ENCODE measurements at places on chromosomes 3 and 15.
A peak's percentile ranks its signal among the peaks of the same experiment; 100 is the strongest.

GRCh38 chr3:54874816-54875556 is 52.9 kb downstream of the LRTM1 start:
- DNase-seq: no peak

DNA sequence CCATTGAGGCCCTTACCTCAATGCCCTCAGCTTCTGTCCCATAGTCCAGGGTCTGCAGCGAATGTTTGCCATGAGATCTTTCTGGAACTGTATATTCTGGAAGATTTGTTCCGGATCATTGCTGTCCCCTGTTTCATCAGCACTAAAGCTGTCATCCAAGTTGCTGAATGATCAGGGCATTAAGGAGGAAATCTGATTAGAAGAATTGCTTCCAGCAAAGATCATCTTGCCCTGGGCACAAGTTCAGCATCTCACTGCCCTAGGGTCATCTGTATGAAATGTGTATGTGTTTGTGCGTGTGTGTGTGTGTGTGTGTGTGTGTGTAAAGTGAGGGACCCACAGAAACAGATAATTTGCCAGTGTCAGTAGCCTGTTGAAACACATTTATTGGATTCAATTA is 1.4 kb downstream of the TMC3 start:
- no peak for DNase-seq

- no peak for DNase-seq
Measured at GRCh38 chr3:136840252-136840651, 21.3 kb downstream of the SLC35G2 start.

GRCh38 chr15:90871139-90871715 is 2.8 kb downstream of the FURIN start:
- peak; percentile 74 for DNase-seq

- no peak for DNase-seq
Measured at GRCh38 chr15:31279221-31280045, 47.2 kb upstream of the KLF13 start.

DNA sequence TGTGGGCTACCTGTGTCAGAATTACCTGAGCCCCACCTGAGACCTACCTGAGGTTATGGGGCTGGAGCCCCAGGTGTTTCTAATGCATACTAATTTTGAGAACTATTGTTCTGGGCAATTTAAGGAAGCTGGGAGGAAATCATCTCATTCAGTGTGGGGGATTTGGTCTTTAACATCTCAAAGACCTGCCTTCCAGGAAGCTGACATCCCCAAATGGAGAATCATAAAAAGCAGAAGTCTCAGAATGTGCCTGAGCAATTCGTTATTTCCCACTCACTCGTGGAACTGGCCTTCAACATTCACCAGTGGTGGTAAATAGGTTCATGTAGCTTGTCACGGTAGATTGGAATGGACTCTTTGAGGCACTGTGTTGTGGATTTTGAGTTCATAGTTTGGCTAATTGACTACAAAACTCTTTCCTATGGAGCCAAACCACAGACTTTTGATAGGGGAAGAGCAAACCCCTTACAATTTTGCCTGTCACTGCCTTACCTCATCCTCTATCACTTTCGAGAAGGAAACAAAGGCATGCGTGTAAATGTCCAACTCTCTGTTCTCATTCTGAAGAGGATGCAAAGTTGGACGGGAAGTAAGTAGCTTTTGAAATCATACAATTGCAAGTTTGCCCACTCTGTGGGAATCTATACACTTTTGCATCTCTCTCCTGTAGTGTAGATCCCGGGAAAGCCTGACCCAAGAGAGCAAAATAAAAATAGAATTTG is 521.0 kb upstream of the MDFIC2 start:
- DNase-seq: peak; percentile 42

DNA sequence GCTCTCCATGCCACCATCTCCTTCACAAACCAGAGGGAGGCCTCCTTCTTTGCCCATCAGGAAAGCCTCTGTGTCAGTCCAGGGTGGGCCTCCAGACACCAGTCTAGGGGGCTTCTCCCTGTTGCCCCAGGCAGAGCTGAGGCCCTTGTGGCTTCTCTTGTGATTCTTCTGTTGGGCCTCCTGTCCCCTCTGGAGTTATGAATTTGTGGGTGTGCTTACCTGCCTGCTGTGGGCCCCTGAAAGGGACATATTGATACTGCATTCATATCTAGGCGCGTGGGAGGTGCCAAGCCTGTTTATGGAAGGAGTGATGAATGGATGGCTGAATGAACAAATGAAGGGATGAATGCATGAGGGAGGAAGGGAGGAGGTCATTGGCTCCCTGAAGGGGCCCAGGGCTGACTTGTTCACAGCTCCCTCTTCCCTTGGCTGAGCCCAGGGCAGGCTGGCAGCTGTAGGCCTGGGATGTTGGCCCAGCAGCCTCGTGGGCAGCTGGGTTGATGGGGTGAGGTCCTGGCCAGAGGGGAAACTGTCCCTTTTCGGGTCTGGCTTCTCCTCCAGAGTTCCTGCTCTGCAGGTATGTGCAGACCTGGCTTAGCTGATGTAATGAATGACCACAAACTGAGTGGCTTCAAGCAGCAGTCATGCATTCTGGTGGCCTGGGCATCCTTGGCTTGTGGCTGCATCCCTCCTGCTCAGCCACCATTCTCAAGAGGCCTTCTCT is 195.4 kb downstream of the GOLGA6L6 start:
- no peak for DNase-seq

DNA sequence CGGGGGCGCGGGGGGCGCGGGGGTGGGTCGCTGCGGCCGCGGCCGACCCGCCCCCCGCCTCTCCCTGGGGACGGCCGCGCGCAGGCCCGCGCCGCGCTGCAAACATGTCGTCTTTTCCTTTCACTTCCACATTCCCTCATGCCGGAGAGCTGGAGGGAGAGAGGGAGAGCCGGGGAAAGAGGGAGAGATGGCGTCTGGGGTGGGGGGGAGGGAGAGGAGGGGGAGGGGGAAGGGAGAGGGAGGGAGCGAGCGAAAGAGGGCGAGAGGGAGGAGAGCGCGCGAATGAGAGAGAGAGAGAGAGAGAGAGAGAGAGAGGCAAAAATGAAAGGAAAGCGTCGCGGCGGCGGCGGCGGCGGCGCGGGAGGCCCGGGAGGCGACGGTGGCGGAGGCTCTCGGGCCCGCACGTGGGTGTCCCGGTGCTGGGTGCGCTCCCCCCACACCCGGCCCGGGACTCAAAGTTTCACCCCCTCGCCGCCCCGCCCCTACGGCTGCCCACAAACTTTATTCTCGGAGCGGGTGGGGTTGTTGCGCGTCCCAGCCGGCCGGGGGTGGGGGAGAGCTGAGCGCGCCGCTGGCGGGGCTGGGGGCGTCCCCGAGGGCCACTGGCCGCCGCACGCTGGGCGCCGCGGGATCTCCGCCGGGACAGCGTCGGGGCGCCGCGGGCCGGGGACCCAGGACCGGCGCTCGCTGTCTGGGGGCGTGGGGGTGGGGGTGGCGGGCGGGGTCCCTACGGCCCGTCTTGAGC is 731 bp downstream of the ZNF710 start:
- DNase-seq: peak; percentile 72

- DNase-seq: no peak
Measured at GRCh38 chr3:100029689-100030088, 84.6 kb downstream of the FILIP1L start.

- no peak for DNase-seq
Measured at GRCh38 chr3:76410762-76411281, 625.5 kb upstream of the ZNF717 start.

DNA sequence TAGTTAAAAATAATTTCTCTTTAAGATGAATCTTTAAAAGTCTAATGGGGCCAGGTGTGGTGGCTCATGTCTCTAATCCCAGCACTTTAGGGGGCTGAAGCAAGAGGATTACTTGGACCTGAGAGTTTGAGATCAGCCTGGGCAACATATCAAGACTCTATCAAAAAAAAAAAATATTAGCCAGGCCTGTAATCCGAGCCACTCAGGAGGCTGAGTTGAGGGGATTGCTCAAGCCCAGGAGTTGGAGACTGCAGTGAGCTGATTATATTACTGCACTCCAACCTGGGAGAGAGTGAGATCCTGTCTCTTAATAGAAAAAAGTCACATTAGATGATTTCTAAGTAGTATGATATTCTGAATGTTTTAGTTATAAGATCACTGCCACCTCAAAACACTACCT is 322.0 kb upstream of the MANF start:
- no peak for DNase-seq

- DNase-seq: peak; percentile 62
Measured at GRCh38 chr3:149554826-149555225, 80.3 kb downstream of the TM4SF4 start.

Measured in astrocyte of the hippocampus (primary cell).